Stomach (tissue), 19 donors: ENCODE measurements at places on chromosomes 4 and X. TPM values are rescaled to one million over a fixed set of nuclear protein-coding genes. Genes with fewer than 3 reads are reported as not detected.

- peak; percentile 40 for DNase-seq
Observed at GRCh38 chrX:39850209-39850608, 247.5 kb downstream of the BCOR start.

DNA sequence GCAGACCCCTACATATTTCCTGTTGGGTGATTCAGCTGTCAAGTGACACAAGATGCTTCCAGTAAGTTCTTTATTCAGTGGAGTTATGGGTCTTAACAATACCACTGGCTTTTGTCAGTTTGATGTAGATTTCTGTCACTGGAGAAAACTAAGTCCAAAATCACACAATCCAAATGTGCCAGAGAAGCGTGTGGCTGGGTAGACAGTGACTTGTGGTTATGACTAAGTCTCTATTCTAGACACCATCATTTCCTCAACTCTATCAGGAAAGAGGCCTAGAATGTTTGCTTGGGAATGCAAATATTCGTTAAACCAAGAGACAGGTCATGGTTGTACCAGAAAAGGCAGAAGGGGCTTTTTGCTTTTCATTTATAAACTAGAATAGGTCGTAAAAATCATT, 54.4 kb upstream of the HS3ST1 start:
- no peak for DNase-seq

DOK7 gene
- 8.0 TPM for total RNA-seq

NEUROG2 gene
- not detected for total RNA-seq

- no peak for DNase-seq
Observed at GRCh38 chr4:150588316-150588715, 6.4 kb downstream of the MAB21L2 start.

GRCh38 chr4:2159931-2160330, 82.0 kb downstream of the HAUS3 start:
- DNase-seq: no peak

DNA sequence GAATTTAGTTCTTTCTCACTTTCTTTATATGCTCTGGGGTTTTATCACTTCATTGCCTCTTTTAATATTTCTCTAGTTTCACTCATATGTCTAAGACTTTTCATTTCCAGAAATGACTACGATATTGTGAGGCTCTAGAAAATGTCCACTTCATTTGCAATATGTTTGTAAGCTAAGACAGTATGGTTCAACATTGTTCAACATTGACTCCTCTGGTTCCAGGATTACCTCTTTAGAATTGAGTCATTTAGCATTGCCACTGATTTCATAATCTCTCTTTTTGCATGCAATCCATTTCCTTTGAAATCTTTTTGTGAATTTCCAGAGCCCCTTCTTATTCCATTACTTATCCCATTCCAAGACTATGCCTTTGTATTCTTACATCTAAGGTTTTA, 32.3 kb downstream of the BBS12 start:
- no peak for DNase-seq

KLHL15 gene
- total RNA-seq: 1.4 TPM

- no peak for DNase-seq
Observed at GRCh38 chr4:186074189-186074588, 5.2 kb downstream of the TLR3 start.

- DNase-seq: no peak
Observed at GRCh38 chr4:100356172-100356571, 161.7 kb downstream of the EMCN start.

DNA sequence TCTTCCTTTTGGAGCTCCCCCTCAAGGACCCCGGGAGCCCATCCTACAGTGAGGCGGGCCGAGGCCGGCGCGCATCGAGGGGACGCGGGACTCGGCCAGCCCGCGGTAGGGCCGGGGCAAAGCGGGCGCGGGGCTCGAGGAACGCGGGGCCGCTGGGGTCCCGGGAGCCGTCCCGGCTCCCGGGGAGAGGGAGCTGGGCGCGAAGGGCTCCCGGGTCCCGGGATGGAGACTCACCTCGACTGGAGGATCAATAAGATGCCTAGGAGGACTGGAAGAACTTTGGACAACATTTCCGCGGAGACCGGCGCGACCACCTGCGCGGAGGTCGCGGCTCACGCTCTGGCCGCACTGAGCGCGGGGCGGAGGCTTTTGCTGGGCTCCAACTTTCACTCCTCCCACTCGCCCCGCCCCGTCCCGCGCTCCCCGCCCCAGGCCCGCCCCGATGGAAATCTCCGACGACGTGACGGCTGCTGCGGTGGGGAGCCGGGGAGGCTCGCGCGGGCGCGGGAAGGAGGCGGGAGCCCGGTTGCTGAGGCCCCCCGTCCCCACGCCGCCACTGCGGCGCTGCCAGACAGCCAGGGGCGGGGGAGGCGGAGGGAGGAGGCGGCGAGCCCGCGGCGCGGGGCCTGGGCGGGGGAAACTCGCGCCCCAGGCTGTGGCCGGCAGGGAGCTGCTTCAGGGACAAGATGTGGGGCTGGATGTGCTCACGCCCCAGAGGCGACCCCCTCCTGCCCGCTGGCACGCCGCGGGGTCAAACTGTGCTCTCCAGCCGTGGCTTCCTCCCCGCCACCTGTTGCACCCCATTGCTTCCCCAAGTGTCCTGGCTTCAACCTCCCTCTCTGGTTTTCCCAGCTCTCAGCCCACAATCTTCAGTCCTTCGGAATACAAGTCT, at the start of gene GABRE:
TSS of gene GABRE (minus strand) at position 341 of the 892 bp plus-strand sequence. CDS start at position 290, 51 bp downstream.
- peak; percentile 80 for DNase-seq

DNA sequence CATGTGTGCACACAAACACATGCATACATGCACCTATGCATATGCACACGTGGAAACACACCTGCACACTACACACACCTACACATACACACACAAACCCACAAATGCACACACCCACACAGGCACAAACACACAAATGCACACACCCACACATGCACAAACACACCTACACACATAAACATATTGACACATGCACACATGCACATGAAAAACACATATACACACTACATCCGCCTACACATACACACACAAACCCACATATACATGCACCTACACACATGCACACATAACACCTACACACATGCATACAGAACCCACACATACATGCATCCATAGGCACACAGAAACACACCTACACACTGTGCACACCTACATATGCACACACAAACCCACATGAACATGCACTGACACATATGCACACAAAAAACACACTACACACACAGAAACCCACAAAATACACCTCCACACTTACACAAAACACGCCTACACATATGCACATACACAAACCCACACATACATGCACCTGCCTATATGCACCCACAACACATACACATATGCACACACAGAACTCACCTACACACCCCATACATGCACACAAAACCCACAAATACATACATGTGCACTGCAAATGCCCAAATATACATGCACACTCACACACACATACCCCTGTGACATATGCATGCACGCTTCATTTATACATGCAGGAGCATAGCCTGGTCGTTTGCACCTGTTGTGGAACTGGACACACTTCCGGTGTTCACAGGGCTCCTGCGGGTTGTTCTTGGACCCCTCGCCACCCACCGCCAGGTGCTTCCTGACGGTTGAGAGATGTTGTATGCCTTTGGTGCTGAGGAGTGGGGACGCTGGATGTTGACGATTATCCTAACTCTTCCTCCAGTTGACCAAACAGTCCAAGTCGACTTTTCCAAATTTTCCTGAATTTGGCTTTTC, 22.1 kb downstream of the CD99 start:
- DNase-seq: no peak

- DNase-seq: peak; percentile 43
Observed at GRCh38 chrX:13235930-13236329, 83.9 kb downstream of the ATXN3L start.

- DNase-seq: no peak
Observed at GRCh38 chr4:90189946-90190345, 62.8 kb downstream of the CCSER1 start.

PCSK1N gene
- total RNA-seq: 25.9 TPM

- no peak for DNase-seq
Observed at GRCh38 chr4:25347971-25348370, 29.1 kb upstream of the ANAPC4 start.

DNA sequence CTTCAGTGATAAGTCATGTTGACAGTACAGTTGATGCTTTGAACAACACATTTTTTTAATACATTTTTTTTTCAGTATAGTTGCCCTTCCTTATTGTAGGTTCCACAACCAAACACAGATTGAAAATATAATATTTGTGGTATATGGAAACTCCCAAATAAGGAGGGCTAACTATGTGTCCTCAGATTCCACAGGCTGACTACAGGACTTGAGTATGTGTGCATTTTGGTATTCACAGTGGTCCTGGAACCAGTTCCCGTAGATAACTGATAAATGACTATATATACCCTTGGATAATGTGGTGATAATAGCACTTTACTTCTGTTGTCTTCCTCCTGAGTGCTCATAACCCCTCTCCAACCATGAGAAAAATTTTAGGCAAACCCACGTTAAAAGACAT, 111.6 kb upstream of the NUDT6 start:
- no peak for DNase-seq

- DNase-seq: no peak
Observed at GRCh38 chrX:101450085-101450484, 35.2 kb upstream of the ARMCX4 start.

RPS6KA6 gene
- total RNA-seq: 0.29 TPM

NWD2 gene
- total RNA-seq: 1.5 TPM

VCX3A gene
- total RNA-seq: not detected
